ENCODE measurements at places on chromosomes 1 and 21. TPM values are rescaled to one million over a fixed set of nuclear protein-coding genes. Genes with fewer than 3 reads are reported as not detected.

PPM1J gene
- 10.7 TPM for total RNA-seq

LRRC52 gene
- not detected for total RNA-seq

SPRR2G gene
- not detected for total RNA-seq

ADGRL2 gene
- total RNA-seq = 33.3 TPM

CYYR1 gene
- total RNA-seq = 13.8 TPM

VPS26C gene
- 44.2 TPM for total RNA-seq

KLF17 gene
- total RNA-seq = not detected

TEX38 gene
- total RNA-seq = 0.24 TPM

UBE2U gene
- total RNA-seq = not detected

SPRR5 gene
- total RNA-seq = not detected

OR2L2 gene
- not detected for total RNA-seq

VHLL gene
- total RNA-seq = not detected

LSM10 gene
- 52.7 TPM for total RNA-seq

IL22RA1 gene
- 0.35 TPM for total RNA-seq

MXRA8 gene
- total RNA-seq = 30.5 TPM
